ENCODE measurements at places on chromosomes 5 and 9.

DNA sequence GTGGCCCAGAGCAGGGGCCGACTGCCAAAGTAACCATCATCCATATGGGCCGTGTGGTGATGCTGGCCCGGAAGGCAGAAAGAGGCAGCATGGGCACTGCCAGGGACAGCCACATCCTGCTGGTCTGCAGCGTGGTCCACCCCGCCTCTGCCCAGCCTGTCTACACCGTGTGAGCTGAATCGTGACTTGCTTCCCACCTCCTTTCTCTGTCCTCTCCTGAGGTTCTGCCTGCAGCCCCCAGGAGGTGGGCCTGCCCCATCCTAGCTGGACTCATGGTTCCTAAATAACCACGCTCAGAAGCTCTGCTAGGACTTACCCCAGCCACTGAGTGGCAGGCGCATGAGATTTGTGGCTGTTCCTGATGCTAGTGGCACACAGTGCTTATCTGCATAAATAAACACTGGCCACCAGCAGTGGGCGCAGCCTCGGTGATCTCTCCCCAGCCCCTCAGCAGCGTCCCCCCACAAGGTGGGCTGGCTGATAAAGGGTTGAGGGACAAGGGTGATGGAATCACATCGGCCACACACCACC is 22.6 kb upstream of the SUSD3 start:
- no peak for DNase-seq

DNA sequence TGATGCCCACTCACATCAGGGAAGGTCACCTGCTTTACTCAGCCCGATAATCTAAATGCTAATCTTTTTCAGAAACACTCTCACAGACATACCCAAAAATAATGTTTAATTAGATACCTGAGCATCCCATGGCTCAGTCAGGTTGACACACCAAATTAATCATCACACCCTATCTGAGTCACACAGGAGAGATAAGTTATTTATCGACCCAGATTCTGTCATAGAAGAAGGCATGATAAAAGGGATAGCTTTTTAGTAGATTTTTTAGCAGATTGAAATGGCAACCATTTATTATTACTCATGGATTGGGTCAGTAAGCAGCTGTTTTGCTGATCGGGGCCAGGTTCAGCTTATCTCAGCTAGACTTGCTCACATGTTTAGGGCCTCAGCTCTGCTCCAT is 97.8 kb upstream of the TYRP1 start:
- DNase-seq, result no peak

- DNase-seq, result no peak
These were observed 52.1 kb downstream of the SSBP2 start for GRCh38 chr5:81698813-81699212.

GRCh38 chr5:68343421-68343826 is 127.9 kb downstream of the PIK3R1 start:
- peak; percentile 84 for DNase-seq

DNA sequence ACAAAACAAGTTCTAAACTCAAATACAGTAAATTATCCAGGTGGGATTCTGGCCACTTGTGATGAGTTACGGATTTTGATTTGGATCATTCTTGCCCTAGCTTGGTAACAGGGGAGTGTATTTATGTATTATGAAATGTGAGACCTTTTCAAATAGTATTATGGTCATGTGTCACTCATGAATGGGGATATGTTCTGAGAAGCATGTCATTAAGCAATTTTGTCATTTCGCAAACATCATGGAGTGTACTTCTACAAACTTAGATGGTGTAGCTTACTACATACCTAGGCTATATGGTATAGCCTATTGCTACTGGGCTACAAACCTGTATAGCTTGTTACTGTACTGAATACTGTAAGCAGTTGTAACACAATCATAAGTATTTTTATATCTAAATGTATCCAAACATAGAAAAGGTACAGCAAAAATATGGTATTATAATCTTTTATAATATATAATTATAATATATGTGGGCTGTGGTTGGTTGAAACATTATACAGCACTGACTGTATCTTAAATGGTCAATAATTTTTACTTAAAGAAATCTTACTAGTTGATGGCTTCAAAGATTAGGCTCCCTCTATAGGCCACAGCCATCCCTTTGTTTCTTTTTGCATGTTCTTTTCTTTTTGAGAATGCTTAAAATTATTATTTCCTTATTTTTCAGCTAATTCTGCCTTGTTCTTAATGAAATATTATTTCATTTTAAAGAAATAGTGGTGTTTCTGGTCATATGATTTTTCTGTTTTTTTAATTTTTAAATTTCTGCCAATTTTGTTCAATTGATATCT is 128.4 kb downstream of the MAST4 start:
- DNase-seq, result no peak

DNA sequence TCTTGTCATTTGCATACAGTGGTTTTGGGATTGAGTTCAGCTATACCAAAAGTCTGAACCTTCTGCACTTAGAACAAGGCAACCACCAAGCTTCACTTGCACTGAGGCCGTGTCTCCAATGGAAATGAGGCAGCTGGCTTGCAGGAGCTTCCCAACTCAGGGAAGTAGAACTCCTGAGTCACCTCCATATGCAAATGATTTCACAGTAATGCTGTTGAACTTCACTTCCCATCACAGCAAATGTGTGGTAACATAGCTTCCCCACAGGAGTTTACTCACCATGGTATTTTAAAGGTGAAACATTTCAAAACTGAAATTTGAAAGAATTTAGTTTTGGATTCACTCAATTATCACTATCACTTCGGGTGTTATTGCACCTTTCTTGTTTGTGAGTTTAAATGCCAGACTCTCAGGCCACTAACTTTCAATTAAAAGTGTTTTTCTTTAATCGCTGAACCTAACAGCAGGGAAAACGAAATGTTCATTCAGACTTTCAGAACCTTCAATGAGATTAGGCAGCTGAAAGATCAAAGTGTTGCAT is 9.0 kb downstream of the CD274 start:
- no peak for DNase-seq

GRCh38 chr9:38362852-38363588 is 29.5 kb upstream of the ALDH1B1 start:
- DNase-seq, result peak; percentile 91

DNA sequence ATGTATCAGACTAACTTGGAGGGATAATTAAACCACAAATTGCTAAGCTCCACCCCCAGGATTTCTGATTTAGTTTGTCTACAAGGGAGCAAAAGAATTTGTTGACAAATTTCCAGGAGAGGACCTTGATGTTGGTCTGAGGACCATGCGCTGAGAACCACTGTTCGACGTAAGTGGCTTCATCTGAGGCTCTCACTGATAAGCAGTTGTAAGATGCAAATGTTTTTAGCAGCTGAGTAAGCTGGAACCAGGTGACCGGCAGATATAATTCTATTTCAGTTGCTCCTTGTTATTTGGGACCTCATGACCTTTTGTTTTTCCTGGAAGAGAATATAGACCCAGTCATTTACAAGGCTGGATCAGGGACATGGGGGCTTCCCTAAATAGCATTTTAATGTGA is 14.1 kb upstream of the SPINK1 start:
- DNase-seq, result no peak

DNA sequence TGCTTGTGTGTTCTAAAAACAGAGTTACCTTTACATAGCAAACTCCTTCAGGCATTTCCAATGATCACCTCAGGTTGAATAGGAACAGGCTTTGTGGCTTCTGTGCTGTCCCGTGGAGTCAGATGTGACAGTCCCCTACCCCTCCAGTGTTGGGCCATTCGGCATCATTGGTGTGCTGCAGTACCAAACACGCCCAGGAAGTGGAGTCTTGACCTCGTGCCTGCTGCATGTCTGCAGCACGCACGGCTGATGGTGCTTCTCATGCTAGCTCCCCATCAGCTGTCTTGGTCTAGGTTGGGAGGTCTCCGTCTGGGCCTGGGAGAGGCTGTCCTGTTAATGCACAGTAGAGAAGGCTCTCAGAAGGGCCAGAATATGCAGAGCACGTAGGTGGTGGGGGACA is 42.5 kb upstream of the PHF2 start:
- DNase-seq, result no peak

DNA sequence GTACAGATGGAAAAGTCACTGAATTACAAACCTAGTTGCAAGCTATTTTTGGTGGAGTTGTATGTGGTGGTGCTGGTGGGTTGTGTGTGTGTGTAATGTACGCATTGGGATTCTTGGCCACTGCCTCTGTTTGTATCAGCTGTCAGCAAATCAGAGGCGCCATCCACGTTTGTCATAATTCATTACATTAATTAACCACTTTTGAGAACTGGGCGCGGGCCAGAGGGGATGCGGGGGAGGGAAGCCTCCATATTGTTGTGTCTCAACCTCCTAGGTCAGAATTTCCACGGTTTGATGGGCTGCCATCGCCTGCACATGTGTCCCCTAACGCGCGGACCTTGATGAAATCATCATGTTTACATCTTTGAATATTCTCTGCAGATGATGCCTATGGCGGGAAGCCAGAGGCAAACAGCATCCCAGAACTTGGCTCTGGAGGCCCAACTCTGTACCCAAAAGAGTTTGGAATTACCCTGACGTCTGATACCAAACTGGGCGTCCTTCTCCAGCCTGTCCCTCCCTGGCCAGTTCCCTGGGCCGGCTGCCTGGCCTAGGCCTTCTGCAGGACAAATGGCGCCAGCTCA is 54.9 kb downstream of the FGF18 start:
- DNase-seq, result no peak

GRCh38 chr5:111805071-111805470 is 48.1 kb upstream of the NREP start:
- DNase-seq, result peak; percentile 14

GRCh38 chr5:134555890-134556311 is 30.4 kb downstream of the JADE2 start:
- DNase-seq, result peak; percentile 78

GRCh38 chr5:78252715-78253114 is 41.8 kb downstream of the AP3B1 start:
- no peak for DNase-seq

DNA sequence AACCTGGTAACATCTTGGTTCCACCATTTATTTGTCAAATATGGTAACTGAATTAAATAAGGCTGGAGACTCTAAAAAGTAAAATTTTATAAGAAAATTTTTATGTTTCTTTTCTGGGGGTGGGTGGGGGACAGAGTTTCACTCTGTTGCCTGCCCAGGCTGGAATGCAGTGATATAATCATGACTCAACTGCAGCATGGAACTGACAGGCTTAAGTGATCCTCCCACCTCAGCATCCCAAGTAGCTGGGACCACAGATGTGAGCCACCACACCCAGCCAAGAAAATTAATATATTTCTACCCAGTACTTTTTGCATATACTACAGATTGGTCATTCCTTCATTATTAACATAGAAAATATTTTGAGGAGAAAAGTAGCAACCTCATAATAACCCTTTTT is 216.9 kb downstream of the DEPDC1B start:
- no peak for DNase-seq

GRCh38 chr5:141560151-141560550 is 58.6 kb downstream of the DIAPH1 start:
- peak; percentile 46 for DNase-seq

DNA sequence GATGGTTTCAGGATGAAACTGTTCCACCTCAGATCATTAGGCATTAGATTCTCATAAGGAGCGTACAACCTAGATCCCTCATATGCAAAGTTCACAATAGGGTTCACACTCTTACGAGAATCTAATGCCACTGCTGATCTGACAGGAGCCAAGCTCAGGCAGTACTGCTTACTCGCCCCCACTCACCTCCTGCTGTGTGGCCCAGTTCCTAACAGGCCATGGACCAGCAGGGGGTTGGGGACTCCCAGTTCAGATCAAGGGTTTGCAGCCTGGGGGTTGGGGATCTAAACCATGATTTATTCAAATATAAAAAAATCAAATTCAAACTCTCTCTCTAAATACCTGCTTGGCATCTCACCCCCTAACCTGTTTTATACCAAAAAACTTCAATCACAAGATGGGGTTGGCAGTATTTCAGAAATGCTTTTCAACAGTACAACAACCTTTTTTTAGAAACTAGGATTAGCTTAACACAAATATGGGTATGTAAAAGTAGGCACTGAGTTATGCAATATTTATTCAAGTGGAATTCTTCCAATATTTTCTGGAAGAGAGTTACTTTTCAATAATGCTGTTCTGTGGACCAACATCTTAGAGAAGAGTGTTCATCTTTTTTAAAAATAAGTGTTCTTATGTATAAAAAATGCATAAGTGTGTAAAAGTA is 30.1 kb upstream of the SLC12A2 start:
- DNase-seq, result peak; percentile 68

- no peak for DNase-seq
These were observed 10.0 kb downstream of the HOMER1 start for GRCh38 chr5:79503794-79504495.

DNA sequence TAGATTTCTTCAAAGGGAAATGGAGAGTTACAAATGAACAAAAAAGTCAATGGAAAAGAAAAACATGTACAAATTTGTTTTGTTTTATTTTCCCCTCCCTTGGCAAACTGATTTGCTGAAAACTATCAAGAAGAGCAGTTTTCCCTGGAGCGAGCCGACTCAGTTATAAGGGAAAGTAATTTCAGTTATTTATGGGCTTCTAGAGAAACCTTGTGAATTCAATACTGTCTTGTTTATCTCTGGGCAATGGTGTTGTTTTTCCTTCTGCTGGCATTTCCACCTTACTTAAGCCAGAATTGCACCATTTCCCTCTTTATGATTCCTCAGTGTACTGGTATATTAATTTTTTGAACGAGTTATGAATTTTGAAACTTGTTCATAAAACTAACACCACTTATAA is 1163.6 kb downstream of the CDH12 start:
- no peak for DNase-seq

- DNase-seq, result no peak
These were observed 438.6 kb upstream of the MPDZ start for GRCh38 chr9:13718086-13718485.

DNA sequence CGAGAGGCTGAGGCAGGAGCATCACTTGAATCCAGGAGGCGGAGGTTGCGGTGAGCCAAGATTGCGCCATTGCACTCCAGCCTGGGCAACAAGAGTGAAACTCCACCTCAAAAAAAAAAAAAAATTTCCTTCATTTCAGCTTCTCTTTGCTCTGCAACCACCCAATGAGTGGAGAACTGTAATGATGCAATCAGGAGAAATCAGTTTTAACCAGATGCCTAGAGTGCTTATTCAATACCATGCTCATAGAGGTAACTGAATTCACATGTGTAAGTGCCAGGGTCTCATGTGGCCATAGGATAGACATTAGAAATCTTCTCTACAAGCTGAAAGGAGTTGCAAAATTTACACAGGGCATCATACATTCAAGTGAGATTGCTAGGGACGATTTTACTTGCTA is 70.6 kb downstream of the HMHB1 start:
- DNase-seq, result peak; percentile 58

GRCh38 chr9:445033-445432 is 230.4 kb downstream of the DOCK8 start:
- DNase-seq, result peak; percentile 23

- no peak for DNase-seq
These were observed 336.3 kb downstream of the KDM4C start for GRCh38 chr9:7094052-7094451.

- DNase-seq, result no peak
These were observed 536.5 kb upstream of the GRIA1 start for GRCh38 chr5:152953788-152954483.

Measured in adipocyte (in vitro differentiated cells).